A549 treated with dexamethasone at 1 μM for 4 hours (cell line): ENCODE measurements at places on chromosomes 13 and 19. TPM values are rescaled to one million over a fixed set of nuclear protein-coding genes. Genes with fewer than 3 reads are reported as not detected.

CLDND2 gene
- total RNA-seq, result 8.9 to 13.0 TPM (median 12.9 TPM) in 5 replicates

GPR183 gene
- not detected in 5 replicates for total RNA-seq

FOXA3 gene
- 0.51 to 0.93 TPM (median 0.73 TPM) in 5 replicates for total RNA-seq

ZIK1 gene
- total RNA-seq, result 0.03 to 0.08 TPM in 2 of 5 replicates, not detected in the others

PGLYRP1 gene
- not detected in 5 replicates for total RNA-seq

TUBA3C gene
- 0.06 to 0.12 TPM (median 0.07 TPM) in 3 of 5 replicates, not detected in the others for total RNA-seq

C19orf33 gene
- total RNA-seq, result 563 to 655 TPM (median 615 TPM) in 5 replicates
